ENCODE measurements at places on chromosomes 1 and 21.

DNA sequence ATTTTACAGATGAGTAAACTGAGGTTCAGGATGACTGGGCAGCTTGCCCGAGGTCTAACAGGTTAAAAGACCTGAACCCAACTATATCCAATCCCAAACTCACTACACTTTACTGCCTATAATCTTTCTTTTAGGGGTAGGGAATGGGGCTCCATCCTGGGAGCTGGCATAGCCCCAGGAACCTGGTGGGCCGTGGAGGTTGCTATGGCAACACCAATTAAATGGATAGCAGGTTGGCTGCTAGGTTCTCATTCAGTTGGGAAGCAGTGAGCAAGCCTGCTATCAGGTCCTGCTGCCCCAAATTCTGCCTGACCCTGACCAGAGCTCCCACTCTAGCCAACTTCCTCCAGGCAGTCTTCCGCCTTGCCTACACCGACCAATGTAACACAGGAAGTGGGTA, 40.9 kb downstream of the LRP8 start:
- no peak for DNase-seq

- DNase-seq, result no peak
These were observed 66.5 kb upstream of the IGSF21 start for GRCh38 chr1:18041102-18041501.

DNA sequence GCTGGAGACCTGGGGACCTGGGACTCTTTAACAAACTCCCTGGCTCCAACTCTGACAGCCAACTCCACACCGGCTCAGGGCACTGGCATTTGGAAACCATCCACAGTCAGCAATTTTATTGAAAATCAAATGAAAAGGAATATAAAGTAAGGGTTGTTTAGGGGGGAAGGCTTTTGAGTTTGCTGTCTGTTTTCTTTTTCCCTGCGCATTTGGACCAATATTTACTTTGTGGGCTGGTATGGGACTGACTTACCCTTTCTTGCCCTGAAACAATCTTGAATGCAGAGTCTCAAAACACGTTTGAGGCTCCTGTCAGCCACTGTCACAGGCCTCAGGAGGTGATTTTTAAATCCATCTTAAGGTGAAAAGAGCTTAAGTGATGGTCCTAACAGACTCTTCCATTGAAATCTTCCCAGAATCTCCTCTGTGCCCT, 15.4 kb upstream of the EFHD2 start:
- no peak for DNase-seq

- peak; percentile 69 for DNase-seq
These were observed 8.2 kb upstream of the FNDC7 start for GRCh38 chr1:108704496-108704895.

- no peak for DNase-seq
These were observed 142.9 kb downstream of the GLUL start for GRCh38 chr1:182248721-182249120.

DNA sequence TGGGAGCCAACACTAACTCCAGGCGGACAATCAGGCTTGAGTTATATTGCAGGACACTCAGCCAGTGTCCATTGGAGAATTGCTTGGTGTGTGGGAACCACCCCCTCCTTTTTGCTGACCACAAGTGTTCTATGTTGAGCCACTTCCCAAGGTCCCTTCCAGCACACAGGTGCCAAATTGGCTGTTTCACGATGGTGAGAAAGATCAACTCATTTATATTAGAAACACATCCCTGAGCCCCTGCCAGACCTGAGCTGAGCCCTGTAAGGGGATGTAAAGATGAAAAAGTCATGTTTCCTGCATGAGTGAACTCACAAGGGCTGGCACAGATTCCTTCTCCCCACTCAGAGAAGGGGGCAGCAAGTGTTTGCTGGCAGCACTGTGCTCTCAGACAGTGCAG, 96.5 kb downstream of the KCNN3 start:
- no peak for DNase-seq

- no peak for DNase-seq
These were observed 66.9 kb upstream of the APOBEC4 start for GRCh38 chr1:183720028-183720427.

GRCh38 chr21:37546299-37546908, 179.8 kb downstream of the DYRK1A start:
- DNase-seq, result no peak

DNA sequence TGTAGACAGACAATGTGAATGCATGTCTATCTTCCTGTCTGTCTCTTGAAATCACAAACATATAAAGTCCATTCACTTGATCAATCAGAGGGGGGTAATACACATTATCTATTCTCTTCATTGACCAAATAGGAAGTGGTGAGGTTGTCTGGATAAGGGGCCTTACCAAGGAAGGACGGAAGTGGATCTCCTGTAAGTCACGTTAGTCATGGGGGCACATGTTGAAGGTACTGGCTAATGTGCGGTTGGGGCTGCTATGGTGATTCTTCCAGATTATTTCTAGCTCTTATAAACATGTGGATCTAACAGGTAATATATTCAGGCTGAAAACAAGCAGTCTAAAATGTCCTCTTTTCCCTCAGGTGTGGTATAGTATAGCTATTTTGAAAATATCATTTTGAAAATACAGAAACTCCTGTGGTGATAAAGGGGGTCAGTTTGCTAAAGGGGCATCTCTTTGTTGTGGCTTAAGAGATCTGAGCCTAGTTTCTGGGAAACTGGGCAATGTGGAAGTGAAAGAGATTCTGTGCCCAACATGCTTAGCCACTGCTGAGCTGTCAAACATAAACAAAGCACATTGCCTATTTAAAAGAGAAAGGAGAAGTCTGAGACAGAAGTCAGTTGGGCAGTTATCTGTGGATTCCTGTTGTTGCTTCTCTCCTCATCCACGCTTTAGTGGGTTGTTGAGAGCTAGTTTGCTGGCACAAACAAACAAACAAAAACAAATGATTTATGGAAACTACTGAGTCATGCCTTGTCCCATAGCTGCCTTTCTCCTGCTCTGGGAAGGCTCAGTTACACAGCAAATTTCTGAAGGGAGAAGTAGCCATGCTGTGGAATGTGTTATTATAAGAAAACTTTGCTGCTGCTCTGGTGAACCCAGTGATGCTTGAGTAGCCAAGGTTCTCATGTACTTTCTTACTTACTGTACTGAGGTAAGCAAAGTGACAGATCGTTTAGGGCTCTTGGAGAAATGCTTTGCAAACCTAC, 166.9 kb downstream of the HLX start:
- peak; percentile 28 for DNase-seq

GRCh38 chr21:31886915-31887314, 14.1 kb downstream of the HUNK start:
- no peak for DNase-seq

GRCh38 chr1:212722270-212722957, 22.8 kb upstream of the BATF3 start:
- no peak for DNase-seq

- DNase-seq, result peak; percentile 43
These were observed at the start of gene MEGF6 for GRCh38 chr1:3611170-3612019. Gene MEGF6 (minus strand): TSS chr1:3611508. CDS start chr1:3611268, 240 bp downstream.

GRCh38 chr1:243568793-243569192, 281.2 kb downstream of the AKT3 start:
- DNase-seq, result peak; percentile 57

GRCh38 chr1:180975551-180975950, 47.1 kb downstream of the STX6 start:
- DNase-seq, result no peak

DNA sequence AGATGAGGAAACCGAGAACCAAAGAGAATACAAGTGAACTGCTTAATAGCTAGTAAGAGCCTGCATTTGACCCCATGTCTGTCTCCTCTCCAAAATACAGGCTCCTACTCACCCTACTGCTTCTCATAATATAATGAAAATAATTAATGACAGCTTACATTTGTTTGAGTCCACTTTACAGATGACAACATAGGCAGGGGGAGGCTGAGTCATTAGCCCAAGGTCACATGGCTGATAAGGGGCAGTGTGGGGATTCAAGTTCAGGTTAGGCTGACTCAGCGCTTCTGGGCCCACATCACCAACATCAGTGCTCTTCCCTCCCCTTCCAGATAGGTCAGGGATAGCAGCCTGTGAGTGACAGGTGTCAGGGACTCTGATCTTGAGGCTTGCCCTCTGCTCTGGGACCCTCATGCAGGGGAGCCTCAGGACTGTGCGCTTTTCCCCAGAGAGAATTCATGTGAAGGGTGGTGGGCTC, 16.2 kb downstream of the AZIN2 start:
- DNase-seq, result peak; percentile 50

DNA sequence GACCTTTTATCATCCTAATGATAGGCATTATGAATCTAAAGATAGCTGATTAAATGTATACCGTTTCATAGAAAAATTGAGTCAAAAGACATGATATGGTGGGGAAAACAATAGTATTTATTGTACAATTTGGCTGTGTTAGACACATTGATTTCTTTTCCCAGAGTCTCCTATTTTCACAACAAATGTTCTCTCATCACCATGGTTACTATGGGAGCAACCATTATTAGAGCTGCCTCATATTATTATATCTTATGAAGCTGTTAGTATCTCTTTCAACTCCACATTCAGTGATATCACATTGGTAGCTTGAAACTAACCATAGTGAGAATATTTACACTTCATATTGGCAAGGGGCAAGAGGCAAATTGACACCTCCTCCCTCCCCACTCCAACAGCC, 10.7 kb upstream of the CTH start:
- DNase-seq, result no peak

DNA sequence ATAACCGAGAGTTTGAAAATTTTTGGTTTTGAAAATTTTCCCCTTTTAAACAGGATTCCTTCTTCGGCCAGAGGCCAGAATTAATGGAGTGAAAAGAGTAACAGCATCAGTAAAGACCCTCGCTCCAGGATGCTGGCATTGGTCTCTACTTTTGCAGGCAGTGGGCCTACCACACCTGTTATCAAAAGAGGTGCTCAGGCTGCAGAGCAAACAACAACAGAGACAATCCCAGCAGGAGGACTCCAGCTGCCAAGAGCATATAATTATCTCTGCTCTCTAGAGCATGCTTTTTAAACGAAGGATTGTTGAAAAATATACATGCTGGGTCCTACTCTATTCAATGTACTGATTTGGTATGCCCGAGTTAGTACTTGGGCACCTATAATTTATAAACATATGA, 1048.5 kb downstream of the PLA2G4A start:
- no peak for DNase-seq

All from fibroblast of skin of right biceps (primary cell).